Breast epithelium (tissue), 4 donors: ENCODE measurements at places on chromosomes 2 and 18. TPM values are rescaled to one million over a fixed set of nuclear protein-coding genes. Genes with fewer than 3 reads are reported as not detected.

RBM44 gene
- 1.4 TPM for total RNA-seq

DNA sequence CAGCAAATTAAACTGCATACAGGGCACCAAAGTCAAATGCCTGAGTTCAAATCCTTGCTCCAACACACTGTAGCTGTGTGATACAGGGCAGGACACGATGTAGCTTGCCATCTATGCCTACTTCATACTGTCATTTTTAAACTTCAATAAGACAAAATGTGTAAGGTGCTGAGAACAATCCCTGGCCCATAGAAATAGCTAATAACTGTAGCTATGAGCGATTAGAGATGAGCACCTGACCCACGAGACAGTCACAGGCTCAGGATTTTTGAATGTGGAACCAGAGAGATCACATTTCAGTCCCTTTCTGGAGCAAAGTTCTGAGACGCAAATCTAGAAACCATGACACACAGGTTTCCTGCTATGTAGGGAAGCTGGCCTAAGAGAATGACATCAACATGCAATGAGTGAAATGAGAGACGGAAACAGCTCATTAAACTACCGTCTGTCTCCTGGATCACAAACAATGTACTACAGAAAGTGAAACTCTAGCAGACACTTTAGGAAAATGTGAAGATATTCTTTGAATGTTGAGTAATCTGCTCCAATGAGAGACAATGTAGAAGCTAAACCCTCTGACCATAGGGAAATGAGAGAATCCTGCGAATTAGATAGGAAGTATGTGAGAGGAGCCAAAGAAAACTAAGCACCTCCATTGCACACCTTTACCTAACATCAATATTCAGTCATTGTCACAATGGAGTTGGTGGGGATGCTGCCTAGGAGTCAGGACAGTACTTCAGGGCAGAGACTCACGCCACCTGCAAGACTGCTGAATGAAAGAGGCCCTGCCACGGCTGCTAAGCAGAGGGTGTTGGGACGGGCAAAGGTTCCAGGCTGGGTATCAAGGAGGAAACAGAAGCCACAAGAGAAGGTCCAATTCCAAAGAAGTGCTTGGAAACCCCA lies 25.5 kb downstream of the B4GALT6 start:
- no peak for DNase-seq

DNA sequence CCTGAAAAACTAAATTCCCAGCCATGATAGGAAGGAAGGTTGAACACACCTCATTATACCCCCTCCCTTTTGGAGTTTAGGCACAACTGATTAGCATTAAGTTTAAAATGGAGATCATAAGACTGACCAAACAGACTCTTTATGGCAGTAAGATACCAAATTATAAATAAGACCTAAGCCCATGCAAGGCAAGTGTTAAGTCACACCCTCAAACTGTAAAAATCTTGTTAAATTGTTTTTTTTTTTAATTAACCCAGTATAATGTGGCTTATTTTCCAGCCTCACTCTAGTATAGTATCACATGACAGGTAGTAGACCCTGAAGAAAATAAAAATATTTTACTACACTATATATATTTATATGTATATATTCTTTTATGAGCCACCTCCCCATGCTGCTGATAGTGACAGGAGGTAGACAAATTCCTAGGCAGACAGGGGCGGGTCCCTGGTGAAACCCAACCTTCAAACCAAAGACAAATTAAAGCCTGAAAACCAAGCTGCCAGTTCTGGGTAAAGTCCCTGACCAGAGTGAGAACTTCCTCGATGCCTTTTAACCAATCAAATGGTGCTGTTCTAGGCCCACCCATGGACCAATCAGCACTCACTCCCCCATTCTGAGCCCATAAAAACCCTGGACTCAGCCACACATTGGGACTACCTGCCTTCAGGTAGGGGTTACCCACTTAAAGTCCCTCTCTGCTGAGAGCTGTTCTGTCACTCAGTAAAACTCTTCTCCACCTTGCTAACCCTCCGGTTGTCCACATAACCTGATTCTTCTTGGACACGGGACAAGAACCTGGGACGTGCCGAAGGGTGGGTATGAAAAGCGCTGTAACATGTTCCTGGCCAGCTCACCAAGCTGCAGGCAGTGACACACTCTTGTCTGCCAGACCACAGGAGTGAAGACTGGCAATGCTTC lies 123.9 kb upstream of the B3GNT2 start:
- no peak for DNase-seq

GRCh38 chr2:127015106-127015910 lies 91.6 kb downstream of the BIN1 start:
- no peak for DNase-seq

RND3 gene
- 98.0 TPM for total RNA-seq
